GM23338 (cell line): ENCODE measurements at places on chromosomes 1 and 21. TPM values are rescaled to one million over a fixed set of nuclear protein-coding genes. Genes with fewer than 3 reads are reported as not detected.

The PRAMEF14 gene
- total RNA-seq = not detected in 2 replicates

The BRINP2 gene
- 0.16 and 0.52 TPM in 2 replicates for total RNA-seq

The AMY2A gene
- not detected in 2 replicates for total RNA-seq

The DMBX1 gene
- not detected in 2 replicates for total RNA-seq

The P3R3URF gene
- not detected in 2 replicates for total RNA-seq

The TNNI3K gene
- total RNA-seq = not detected in 2 replicates

The PLA2G2A gene
- total RNA-seq = 0.97 TPM in 1 of 2 replicates, not detected in the other

The LMX1A gene
- not detected in 2 replicates for total RNA-seq

The TCEA3 gene
- not detected in 2 replicates for total RNA-seq

The APOBEC4 gene
- total RNA-seq = not detected in 2 replicates

The UBL4B gene
- total RNA-seq = not detected in 2 replicates

The CLDN17 gene
- total RNA-seq = not detected in 2 replicates

The S100B gene
- 0.23 and 1.5 TPM in 2 replicates for total RNA-seq

GRCh38 chr1:60583696-60584095, 498.7 kb upstream of the NFIA start:
- peak; percentile 42 for DNase-seq

GRCh38 chr1:38776466-38777065, 83.0 kb downstream of the RRAGC start:
- no peak for DNase-seq

DNA sequence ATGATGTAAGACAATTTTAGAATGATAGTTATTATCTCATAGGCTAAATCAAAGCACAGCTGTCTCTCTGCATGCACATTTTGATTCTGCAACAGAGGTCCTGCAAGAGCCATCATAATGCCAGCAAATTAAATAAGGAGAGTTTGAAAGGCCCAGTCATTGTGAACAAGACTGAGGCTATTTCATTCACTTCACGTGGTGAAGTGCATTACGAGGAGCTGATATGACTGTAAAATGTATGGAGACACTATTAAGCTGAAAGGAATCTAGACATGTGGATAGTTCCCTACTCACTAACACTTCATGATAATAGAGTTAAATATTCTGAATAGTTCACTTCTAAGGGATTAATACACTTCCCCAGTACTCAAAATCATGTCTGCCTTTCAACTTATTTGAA, 299.0 kb downstream of the SMYD3 start:
- no peak for DNase-seq

DNA sequence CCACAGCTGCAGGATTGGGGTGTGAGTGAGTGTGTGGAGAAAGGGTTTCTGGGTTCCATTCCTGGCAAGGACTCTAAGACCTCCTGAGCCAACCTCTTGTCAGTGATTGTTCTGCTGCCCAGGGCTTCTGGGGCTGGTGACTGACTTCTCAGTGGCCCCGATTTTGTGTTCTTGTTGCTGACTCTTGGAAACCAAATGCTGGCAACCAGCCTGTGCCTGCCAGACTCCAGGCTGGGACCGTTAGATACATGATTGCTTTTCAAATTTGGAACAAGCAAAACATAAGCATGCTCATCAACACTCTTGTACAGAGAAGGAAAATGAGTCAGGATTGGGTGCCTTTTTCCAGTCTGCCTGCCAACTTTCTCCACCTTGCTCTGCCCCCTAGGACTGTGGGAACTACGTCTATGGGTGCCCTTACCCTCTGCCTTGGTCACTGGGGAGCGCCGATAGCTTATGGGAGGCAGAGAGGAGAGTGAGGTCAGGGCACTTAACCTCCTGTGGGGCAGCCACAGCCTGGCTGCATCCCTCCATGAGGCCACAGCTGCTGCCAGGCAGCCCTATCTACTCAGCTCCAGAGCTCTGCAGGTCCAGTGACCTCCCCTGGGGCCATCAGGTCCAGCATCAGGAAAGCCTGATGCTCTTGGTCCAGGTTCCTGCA, 39.3 kb upstream of the EPS8L3 start:
- no peak for DNase-seq

DNA sequence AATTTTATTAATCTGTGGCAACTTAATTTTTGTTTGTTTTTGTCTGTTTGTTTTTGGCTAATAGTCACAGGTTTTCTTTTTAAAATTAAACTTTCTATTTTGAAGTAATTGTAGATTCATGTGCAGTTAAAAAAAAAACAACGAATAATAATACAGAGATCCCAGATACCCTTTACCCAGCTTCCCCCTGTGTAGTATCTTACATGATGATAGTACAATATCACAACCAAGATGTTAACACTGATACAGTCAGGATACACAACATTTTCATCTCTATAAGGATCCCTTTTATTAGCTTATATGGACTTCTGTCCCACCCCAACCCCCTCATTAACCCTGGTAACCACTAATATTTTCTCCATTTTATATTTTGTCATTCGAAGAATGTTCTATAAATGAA, 5.9 kb downstream of the VPS45 start:
- no peak for DNase-seq

GRCh38 chr1:89865498-89866382, 44.9 kb downstream of the LRRC8D start:
- DNase-seq = no peak

- no peak for DNase-seq
Measured at GRCh38 chr1:3494321-3495308, 40.1 kb downstream of the ARHGEF16 start.

- DNase-seq = peak; percentile 75
Measured at GRCh38 chr1:29164588-29164987, 17.1 kb downstream of the SRSF4 start.

- no peak for DNase-seq
Measured at GRCh38 chr1:110292031-110292741, 47.0 kb upstream of the RBM15 start.

GRCh38 chr1:180046674-180047073, 92.1 kb downstream of the CEP350 start:
- DNase-seq = no peak

GRCh38 chr1:183845681-183846080, 40.8 kb downstream of the RGL1 start:
- no peak for DNase-seq

GRCh38 chr1:65434760-65435159, 14.3 kb downstream of the LEPR start:
- DNase-seq = no peak

DNA sequence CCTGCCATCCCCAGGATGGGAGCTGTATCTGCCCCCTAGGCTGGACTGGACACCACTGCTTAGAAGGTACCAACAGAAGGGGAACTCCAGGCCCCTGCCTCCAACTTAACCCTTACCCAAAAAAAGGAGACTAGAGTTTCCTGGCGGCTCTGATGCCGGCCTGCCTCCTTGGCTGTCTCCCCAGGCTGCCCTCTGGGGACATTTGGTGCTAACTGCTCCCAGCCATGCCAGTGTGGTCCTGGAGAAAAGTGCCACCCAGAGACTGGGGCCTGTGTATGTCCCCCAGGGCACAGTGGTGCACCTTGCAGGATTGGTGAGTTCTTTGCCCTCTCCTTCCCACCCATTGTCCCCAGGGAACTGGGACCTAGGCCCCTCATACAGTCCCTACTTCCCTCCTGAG, 8.1 kb upstream of the LRRC71 start:
- DNase-seq = no peak

DNA sequence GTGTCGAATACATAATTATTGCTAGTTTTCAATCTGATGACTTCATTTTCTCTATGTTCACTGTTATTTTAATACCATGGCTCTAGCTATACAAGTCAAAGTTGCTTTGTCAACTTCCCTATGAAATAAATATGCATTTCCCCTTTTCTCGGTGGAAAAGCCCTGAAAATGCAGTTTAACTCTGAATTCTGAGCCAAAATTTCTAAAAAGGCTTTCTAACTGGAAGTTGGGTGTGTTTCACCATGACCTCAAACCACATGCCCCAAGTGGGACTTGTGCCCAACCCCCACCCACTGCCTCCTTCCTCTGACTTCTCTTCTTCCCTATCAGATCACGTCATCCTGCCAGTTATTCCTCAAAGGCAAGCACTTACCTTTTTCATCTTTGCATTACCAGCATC, 8.9 kb downstream of the MKNK1 start:
- DNase-seq = no peak

DNA sequence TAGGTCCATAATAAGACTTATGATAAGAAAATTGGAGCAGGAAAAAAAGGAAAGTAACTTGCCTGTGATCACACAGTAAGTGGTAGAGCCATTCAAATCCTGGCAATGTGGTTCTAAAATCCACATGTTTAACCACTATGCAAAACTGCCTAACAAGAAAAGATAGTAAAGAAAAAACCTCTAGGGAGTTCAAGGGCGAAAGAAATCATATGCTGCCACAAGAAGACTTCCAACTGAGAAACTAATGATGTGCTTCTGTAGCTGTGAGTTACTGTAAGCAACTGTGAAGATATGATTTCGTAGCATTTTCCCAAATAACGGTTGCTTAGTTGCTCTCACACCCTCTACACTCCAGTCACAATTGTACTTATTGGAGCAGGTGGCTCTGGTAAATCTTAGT, 20.9 kb upstream of the LYPLAL1 start:
- DNase-seq = no peak

- DNase-seq = no peak
Measured at GRCh38 chr21:42413500-42413899, 9.8 kb downstream of the UBASH3A start.

GRCh38 chr1:226126824-226127569, 59.5 kb downstream of the ACBD3 start:
- DNase-seq = no peak

GRCh38 chr1:30366911-30367310, 356.5 kb downstream of the MATN1 start:
- peak; percentile 15 for DNase-seq

DNA sequence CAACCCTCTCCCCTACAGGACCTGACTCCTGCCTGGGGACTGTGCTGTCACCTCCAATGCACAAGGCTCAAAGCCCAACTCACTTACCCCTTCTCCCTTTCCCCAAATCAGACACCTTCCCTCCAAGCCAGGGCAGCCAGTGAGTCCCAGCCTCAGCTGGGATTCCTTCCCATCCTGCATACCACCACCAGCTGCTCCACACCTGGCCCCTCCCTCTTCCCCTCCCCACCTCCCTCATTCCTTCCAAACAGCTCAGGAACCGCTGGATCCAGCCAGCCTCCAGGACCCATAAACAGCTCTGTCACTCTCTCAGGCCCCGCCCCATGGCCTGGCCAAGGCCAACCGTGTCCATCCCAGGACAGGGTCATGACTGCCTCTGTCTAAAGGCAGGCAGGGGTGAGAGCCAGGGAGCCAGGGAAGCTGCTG, 41.4 kb downstream of the ACOT7 start:
- DNase-seq = peak; percentile 92

GRCh38 chr1:228275179-228275429, 67.3 kb downstream of the OBSCN start:
- DNase-seq = no peak

GRCh38 chr1:231062500-231063270, 22.6 kb upstream of the FAM89A start:
- DNase-seq = no peak

GRCh38 chr1:170886460-170886859, 48.9 kb upstream of the MROH9 start:
- DNase-seq = no peak

DNA sequence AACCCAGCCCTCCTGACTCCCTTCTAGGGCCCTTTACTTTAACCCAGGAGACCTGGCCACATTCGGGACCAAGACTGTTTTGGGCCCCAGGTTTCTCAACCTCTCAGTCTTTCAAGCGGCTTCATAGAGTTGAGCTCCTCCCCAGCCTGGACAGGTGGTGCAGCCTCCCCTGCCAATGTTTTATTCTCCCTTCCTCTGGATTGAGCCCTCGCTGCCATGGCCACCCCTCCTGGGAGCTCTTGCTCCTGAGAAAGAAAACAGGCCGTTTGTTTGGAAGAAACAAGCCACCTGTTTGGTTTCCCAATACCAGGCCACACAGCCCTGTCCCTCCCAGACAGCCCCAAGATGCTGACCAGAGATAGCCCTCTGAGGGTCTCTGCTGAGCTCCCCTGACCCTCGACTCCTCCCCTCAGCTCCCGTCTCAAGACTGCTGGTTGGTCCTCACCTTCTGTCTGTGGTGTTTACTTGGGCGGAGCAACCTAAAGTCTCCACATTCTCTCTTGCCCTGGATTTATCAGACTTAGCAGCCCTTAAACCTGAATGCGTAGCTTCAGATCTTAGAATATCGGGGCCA, 3.3 kb downstream of the TMEM51 start:
- peak; percentile 51 for DNase-seq
